ENCODE measurements at places on chromosomes 5 and 9. TPM values are rescaled to one million over a fixed set of nuclear protein-coding genes. Genes with fewer than 3 reads are reported as not detected.

GRCh38 chr9:131627648-131628458, 82.5 kb downstream of the PRRT1B start:
- peak; percentile 55 for DNase-seq

Gene LCN1
- total RNA-seq, result not detected

Gene SIT1
- total RNA-seq, result 33.9 TPM

DNA sequence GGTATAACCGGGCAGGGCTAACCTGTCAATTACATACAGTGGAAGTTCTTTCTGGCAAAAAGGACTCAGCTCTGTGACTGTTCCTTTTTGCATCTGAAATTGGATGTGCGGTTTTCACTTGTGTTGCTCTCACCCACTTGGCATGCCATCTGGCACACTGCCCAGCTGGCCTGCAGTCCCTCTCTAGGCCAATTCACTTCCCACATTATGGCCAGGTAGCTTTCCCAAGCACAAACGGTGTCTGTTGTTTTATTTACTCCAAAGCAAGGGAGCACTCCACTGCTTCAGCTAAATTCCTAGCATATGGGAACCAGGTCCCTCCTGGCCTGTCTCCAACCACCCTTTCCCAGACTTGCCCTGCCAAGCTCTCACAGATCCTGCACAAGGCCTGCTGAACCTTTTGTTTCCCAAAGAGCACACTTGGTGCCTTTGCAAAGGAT, 132.5 kb downstream of the SEMA6A start:
- DNase-seq, result no peak

- DNase-seq, result no peak
These were observed 58.0 kb upstream of the SPATA31C2 start for GRCh38 chr9:88196142-88196790.

- no peak for DNase-seq
These were observed 56.1 kb upstream of the PIP5K1B start for GRCh38 chr9:68648971-68649370.

GRCh38 chr5:58754250-58754649, 171.4 kb downstream of the RAB3C start:
- no peak for DNase-seq

GRCh38 chr9:113484258-113484730, 20.8 kb downstream of the RGS3 start:
- DNase-seq, result no peak

Gene SCGB3A2
- not detected for total RNA-seq

- DNase-seq, result no peak
These were observed 2.8 kb downstream of the SLC25A25 start for GRCh38 chr9:128070874-128071273.

DNA sequence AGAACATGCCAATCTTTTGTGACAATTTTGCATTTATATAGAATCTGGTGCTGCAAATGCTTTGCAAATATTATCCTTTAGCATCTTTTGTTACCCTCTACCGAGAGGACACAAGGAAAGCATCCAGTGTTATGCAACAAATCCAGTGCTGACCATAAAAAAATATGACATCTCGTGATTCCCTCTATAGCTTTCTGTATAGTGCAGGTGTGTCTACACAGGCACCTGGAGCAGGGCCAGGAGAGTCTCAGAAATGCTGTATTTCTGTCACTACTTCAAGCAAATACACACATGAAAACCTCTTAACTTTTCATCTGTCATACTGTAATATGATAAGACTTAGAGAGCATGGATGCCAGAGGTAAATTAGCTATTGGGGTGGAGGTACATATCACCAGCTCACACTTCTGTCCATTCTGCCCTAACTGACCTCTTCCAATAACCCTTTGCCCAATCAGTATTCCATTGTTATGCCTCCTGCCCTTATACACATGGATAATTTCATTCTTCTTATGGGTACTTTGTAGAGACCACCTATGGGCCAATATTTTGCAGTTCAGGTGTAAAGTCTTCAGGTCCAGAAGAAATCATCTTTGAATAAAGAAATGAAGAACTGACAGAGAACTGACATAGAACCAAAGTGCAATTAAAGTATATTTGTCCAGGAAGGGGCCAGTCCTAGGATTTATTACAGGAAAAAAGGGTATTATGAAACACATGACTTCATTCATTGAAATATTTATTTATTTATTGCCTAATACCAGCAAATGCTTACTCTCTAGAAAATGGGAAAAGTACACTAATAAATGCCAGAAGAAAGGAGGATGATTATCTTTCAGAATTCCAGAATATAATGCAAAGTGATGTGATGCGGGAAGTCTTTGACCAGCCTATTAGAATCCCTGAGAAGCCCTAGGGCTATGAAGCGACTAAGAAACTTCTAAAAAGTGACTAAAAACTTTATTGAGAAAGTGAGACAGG, 106.5 kb downstream of the EPB41L4A start:
- no peak for DNase-seq

Gene HAVCR2
- total RNA-seq, result 2.3 TPM

Gene TEX48
- not detected for total RNA-seq

DNA sequence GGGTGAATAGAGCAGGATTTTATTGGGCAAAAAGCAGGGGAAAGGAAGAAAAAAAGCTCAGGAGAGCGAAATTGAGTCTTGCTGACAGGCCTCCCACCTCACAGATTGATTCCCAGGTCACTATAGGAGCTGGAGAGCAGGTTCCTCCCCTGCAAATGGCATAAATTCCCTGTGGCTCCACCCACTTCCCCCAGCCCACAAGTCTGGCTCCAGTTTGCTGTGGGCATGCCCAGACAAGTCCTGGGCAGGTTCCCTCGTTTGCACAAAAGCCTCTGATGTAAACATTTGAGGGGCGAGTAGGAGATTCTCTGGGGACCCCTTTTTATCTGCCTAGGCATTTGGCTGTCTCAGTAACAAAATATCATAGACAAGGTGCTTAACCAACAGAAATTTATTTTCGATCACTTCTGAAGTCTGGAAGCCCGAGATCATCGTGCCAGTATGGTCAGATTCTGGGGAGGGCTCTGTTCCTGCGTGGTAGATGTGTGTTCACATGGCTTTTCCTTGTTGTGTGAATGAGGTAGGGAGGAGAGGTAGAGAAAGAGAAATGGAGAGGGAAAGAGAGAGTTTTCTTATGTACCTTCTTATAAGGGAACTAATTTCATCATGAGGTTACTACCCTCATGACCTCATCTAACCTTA, 614.5 kb downstream of the MAT2B start:
- DNase-seq, result no peak

Gene SLC45A2
- total RNA-seq, result not detected

DNA sequence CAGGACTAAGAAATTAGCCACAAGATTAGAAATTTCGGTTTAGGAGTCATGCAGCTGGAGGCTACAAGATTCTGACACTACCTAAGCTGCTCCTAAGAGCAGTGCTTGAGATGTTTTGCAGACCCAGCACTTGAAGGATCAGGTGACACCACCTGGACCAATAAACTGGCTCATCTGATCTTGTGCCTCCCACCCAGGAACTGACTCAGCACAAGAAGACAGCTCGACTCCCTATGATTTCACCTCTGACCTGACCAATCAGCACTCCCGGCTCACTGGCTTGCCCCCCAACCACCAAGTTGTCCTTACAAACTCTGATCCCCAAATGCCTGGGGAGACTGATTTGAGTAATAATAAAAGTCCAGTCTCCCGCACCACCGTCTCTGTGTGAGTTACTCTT, 170.4 kb downstream of the TTC39B start:
- DNase-seq, result no peak

Gene GRM6
- total RNA-seq, result not detected

- no peak for DNase-seq
These were observed 101.3 kb downstream of the RASEF start for GRCh38 chr9:82961504-82962125.

DNA sequence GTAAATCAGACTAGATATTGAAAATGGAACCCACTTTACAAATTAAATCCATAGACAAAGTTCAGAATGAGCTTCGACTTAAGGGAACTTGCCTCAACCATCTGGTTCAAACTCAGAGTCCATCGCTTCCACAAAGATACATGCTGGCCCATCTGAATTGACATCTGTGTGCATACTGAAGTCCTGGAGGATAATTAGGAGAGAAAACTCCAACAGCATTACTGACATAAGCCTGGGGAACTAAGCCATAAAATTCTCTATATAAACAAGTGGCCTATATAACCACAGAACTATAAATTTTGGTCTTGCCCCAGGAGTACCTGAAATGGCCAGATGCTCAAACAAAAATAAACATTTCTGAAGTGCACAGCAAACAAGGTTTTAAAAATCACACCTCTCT, 94.4 kb downstream of the IZUMO3 start:
- DNase-seq, result no peak

DNA sequence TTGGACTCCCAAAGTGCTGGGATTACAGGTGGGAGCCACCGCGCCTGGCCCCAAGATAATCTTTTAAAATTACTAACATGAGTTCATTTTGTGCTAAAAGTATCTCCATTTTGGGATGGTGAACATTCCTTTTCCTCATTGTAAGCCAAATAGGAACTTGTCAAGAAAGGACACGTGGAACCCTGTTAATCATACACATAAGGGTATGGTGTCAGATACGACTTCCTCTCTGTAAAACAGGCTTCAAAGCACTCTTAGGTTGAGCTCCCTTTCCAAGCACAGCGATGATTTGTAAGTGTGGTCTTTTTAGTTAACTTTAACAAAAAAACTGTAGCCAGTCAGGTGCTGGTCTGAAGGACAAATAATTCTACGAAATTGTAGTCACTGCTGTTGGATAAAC, 132.7 kb downstream of the UNC13B start:
- no peak for DNase-seq

DNA sequence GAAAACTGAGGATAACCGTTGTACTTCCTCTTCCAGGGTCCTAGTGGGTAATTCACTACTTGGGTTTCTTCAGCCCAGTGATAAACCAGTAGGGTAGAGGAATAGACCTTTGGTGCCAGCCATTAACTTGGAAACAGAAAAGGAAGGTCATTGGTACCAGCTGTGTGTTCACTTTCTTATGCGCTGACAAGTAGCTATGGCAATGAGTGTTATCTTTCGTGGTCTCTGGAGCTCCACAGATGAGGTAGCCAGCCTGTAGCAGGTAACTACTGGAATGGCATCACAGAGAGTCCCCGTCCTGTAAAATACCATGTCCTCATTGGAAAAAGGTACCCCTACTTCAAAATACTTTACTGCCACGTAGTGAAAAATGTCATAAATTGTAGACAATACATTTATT, 2.3 kb downstream of the UHRF2 start:
- DNase-seq, result no peak

Gene PCDHB13
- not detected for total RNA-seq

Gene SPATA31C1
- not detected for total RNA-seq

DNA sequence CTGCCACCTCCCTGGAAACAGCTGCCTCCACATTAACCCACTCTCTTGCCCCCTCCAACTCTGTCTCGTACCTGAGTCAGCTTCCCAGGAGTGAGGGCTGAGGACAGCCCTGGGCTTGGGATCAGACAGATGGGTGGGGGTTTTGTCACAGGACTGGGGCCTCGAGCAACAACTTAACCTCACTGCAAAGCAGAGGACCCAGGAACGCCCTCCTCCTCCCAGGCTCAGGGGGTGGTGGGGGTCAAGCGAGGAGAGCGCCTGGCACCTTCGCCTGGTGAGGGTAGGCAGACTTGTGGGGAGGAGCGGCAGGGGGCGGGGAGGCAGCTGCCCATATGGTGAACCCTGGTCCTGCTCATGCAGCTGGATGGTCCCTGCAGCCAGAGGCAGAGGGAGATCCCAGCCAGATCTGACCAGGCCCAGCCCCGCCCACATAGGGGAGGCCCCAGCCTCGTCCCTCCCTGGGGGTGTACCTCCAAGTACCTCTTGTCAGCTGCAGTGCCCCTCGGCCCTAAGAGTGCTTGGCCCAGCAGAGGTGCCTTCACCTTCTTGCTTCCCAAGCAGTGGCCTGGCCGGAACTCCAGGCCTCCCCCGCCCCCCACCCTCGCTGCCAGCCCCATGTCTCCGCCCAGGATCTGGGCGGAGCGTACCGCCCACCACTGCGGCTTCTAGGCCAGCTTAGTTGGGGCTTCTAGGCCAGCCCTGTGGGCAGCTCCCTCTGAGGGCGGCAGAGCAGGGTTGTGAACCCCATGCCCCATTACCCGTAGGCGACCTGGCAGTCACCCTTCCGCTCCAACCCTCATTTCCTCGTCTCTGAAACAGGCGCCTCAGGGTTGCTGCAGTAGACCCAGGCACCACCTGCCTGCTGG, at the start of gene SARDH:
TSS of gene SARDH (minus strand) at position 579 of the 866 bp plus-strand sequence. CDS start 4,179 bp downstream, outside the sequence.
- DNase-seq, result no peak

Measured in T-helper 17 cell (primary cell).